ENCODE measurements at places on chromosomes 5 and 9.

DNA sequence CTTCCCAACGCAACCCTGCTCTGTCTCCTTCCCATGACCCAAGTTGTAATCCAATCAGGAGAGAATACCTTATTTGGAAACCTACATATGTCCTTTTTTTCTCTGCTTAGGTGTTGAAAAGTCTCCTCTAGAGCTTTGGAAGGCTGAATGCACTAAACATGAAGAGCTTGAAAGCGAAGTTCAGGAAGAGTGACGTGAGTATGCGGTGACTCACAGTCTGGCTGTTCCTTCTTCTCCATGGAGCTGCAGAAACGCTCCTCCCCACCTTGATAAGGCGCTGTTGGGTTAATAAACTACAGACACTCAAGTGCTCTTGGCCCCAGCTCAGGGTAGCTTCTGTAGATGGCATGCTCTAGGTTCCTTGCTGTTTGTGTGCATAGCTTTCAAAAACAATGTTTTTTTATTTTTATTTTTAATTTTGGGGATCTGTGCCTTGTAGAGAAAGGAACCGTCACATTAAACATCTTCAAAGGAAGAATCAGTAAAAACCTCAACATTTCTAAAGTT is 30.7 kb downstream of the RAI14 start:
- no peak for DNase-seq

- no peak for DNase-seq
These were observed 223.3 kb downstream of the EBF1 start for GRCh38 chr5:158876263-158876942.

- DNase-seq: no peak
These were observed 117.9 kb upstream of the FST start for GRCh38 chr5:53362521-53362941.

GRCh38 chr5:69492391-69492922 is at the start of gene OCLN:
TSS of gene OCLN (plus strand) at chr5:69492790. CDS start at chr5:69504245, 11,455 bp downstream.
- DNase-seq: no peak

GRCh38 chr5:150638488-150639376 is 1.7 kb upstream of the SYNPO start:
- no peak for DNase-seq

- no peak for DNase-seq
These were observed 366.9 kb downstream of the DMRTA1 start for GRCh38 chr9:22813529-22813928.

- no peak for DNase-seq
These were observed 918 bp upstream of the SLC9A3 start for GRCh38 chr5:524973-525761.

GRCh38 chr5:169538944-169539343 is 44.6 kb upstream of the SPDL1 start:
- no peak for DNase-seq

DNA sequence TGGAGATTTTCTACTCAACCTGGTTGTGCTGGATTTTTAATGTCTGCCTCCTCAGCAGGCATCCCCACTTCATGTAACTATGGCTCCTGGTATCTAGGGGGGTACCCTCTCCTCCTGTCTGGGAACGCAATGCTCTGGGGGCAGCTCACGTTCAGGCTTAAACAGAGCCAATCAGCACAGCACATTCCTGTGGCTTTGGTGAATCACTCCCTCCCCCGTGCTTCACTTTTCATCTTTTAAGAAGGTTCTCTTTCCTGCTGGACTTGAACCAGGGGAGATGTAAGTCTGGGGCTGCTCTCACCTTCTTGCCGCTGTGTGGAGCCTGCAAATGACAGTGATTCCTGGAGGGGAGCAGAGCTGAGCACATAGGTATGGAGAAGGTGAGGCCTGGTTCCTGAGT is 101.2 kb downstream of the MSX2 start:
- DNase-seq: no peak

DNA sequence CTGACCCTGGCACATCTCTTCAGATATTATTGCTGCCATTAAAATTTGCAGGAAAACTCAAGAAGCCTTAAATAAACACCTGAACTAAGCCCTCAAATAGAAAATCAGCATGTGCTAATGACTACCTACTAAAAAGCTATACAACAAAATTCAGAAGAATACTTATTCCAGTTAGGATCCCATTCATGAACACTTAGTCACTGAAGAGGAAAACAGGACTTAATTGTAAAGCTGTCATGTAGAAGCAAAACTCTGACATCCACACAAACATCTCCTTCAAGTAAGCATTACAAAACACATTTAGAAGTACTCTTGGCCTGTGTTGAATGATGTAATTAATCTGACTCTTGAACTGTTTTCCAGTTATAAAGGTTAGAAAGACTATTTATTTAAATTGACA is 19.9 kb downstream of the ELL2 start:
- no peak for DNase-seq

DNA sequence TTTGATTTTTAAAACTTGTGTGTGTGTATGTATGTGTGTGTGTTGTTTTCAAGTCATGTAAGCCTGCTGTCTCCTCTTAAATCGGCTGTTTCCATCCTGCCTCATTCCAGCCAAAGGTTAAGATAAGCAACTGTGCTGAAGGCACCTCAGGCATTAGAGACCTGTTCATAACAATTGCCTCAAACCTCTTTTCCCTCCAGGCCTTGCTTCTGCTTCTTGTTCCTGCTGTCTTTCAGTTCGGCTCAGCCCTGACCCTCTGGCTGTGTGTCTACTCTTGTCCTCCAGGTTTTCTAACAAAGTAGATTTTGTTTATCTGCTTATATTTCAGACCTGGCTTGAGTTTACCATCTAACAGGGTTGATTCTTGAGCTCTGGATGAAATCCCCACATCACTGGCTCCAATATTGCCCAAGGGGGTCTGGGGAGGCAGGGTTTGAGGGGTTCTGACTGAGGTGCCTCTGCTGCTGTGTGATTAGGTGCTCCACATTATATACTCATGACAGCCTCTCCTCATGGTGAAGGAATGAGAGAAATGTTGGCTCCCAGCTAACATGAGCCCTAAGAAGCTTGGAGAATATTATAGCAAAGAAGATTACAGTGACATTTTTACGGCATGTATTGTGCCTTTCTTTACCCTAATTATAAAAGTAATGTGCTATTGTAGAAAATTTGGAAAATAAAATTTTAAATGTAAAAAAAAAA is 229.7 kb upstream of the PIK3R1 start:
- no peak for DNase-seq

DNA sequence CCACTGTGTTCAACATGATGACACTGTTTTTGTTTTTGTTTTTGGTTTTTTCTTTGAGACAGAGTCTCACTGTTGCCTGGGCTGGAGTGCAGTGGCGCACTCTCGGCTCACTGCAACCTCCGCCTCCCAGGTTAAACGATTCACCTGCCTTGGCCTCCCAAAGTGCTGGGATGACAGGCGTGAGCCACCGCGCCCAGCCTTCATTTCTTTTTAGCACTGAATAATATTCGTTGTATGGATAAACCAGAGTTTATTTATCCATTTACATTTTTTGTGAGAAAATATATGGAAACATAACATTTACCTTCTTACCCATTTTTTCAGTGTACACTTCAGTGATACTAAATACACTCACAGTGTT is 4.2 kb downstream of the CARD19 start:
- no peak for DNase-seq

GRCh38 chr5:172931001-172931536 is 28.2 kb upstream of the RPL26L1 start:
- no peak for DNase-seq

DNA sequence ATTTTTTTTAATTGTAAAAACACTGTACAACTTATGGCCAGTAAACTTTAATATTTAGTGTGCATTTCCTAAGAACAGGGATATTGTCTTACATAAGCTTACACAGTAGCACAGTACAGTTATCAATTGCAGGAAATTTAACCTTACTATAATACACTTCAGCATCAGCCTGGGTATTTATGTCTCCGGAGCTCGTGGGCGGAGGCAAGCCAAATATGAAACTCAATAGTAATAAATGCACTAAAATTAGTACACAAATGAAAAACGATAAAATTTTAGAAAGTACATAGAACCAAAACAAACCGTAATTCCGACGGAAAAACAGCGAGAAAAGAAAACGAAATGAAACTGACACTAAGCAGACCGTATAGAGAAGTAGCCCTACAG is 91.2 kb downstream of the ANXA2R start:
- DNase-seq: no peak

- DNase-seq: peak; percentile 72
These were observed 9.9 kb upstream of the FBP2 start for GRCh38 chr9:94603259-94604160.

GRCh38 chr5:129554134-129554904 is 94.2 kb downstream of the ADAMTS19 start:
- no peak for DNase-seq

GRCh38 chr5:132481596-132482211 is 8.9 kb downstream of the IRF1 start:
- no peak for DNase-seq

GRCh38 chr5:171840711-171841522 is 55.3 kb downstream of the SMIM23 start:
- DNase-seq: peak; percentile 90

- no peak for DNase-seq
These were observed 178.7 kb upstream of the SLC30A5 start for GRCh38 chr5:68915079-68915478.

DNA sequence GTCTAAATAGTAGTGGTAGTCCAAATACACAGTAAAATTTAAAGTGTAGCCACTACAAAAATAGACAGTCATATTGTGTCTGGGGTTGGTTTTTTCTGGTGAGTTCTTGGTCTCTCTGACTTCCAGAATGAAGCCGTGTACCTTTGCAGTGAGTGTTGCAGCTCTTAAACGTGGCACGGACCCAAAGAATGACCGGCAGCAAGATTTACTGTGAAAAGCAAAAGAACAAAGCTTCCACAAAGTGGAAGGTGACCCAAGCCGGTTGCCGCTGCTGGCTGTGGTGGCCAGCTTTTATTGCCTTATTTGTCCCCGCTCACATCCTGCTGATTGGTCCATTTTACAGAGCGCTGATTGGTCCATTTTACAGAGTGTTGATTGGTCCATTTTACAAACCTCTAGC is 188.7 kb downstream of the ZNF608 start:
- DNase-seq: no peak

DNA sequence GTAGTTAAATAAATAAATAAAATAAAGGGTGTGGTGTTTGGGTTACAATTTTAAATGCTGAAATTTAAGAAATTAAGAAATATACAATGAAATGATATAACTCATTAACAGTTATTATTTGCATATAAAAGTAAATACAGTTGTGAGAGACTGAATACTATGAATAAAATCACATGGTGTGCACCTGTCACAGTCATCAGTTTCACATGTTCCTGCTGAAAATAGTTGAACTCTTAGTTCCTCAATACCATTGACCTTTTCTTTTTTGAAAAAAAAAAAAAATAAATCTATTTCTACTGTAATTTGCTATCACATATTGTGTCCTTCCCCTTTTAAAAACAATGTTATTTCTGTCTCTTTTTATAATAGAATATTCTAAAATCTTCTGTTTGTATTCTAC is 130.9 kb upstream of the CHD1 start:
- no peak for DNase-seq

DNA sequence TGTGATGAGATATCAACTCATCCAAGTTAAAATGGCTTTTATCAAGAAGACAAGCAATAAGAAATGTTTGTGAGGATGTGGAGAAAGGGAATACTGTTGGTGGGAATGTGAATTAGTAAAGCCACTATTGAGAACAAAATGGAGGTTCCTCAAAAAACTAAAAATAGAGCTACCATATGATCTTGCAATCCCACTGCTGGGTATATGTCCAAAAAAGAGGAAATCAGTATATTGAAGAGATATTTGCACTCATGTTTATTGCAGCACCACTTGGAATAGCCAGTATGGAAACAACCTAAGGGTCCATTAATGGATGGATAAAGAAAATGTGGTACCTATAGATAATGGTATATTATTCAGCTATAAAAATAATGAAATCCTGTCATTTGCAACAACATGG is 25.1 kb downstream of the PPIP5K2 start:
- DNase-seq: no peak

- DNase-seq: no peak
These were observed 84.9 kb upstream of the ANKRD55 start for GRCh38 chr5:56317923-56318561.

DNA sequence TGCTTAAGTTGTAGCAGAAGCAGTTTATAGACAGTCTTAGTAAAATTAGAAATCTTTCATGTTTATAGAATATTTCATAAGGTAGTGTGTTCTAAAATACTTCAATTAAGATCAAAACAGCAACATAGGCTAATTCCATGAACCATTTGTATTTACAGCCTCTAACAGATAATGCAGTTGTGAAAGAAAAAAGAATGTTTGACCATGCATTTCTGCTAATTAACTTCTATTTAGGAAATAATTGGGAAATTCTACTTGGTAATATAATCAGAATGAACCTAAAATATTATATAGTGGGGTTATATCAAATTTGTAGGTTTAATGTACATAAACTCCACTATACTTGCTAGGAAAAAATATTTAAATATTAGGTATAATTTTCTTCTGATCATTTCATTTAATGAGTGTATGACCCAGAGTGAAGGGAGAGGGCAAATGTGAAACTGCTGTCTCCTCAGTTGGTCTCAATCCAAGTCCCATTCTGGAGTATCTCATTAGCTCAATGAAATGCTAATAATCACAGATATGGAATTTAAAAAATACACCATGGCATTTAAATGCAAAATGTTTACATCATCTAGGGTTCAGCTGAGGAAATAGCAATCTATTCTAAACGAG is 34.9 kb downstream of the ALDH1A1 start:
- no peak for DNase-seq

GRCh38 chr9:127005770-127006314 is 91.3 kb downstream of the RALGPS1 start:
- DNase-seq: no peak

DNA sequence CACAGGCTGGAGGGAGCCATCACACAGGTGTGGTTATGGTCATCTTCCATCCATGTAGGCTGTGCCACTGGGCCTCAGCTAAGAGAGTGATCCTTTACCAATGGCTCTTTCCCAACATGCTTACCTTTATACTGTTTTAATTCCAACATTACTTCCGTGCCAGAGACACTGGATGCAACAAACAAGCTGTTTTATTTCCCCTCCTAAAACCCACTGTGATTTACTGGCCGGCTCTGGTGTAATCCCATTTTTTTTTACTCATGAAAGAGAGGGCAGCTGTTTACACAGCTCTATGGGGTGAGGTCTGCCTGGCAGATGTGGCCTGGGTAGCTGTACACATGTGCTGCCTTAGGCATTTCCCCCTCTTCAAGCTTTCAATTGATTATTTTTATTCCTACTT is 58.5 kb downstream of the MACROH2A1 start:
- no peak for DNase-seq

GRCh38 chr9:119662329-119662728 is 293.1 kb upstream of the BRINP1 start:
- DNase-seq: no peak

DNA sequence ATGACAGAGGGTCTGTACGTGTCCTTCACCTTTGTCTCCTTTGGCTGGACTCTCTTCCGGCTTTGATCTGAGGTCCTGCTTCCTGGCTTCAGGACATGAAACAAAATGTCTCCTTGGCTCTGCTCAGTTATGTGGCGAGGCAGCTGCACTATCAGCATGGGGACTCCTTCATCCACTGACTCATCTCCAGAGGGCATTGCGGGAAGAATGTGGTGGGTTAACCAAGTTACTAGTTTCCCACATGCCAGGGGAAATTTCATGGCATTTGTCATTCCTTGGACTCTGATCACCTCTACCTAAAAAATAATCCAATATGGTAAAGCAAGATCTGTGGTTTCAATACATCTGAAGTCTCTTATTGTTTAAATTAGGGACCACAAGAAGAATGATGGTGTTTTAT is 259.7 kb downstream of the MED10 start:
- no peak for DNase-seq
